A549 (cell line): ENCODE measurements at places on chromosomes 11 and 22. TPM values are rescaled to one million over a fixed set of nuclear protein-coding genes. Genes with fewer than 3 reads are reported as not detected.

DNA sequence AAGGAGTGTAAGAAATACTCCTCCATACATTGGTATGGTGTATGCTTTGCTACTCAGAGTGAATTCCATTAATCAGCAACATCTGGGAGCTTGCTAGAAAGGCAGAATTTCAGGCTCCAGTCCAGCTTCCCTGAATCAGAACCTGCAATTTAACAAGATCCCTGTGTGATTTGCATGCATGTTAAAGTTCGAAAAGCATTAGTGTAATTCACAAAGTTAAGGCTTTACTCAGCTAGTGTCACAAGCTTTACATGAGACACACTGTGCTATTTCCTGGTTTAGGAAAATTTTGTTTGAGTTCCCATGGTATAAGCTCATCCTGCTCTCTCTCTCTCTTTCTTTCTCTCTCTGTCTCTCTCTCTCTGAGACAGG, 37.0 kb upstream of the HEPHL1 start:
- DNase-seq = no peak

Gene OR10A2
- not detected in 3 replicates for polyA plus RNA-seq

DNA sequence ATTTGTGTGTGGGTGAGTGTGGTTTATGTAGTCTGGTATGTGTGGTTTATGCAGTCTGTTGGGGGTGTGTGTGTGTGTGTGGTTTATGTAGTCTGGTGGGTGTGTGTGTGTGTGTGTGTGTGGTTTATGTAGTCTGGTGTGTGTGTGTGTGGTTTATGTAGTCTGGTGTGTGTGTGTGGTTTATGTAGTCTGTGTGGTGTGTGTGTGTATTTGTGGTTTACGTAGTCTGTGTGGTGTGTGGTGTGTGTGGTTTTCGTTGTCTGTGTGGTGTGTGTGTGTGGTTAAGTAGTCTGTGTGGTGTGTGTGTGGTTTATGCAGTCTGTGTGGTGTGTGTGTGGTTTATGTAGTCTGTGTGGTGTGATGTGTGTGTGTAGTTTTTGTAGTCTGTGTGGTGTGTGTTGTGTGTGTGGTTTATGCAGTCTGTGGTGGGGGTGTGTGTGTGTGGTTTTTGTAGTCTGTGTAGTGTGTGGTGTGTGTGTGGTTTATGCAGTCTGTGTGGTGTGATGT, 26.2 kb upstream of the PARVG start:
- no peak for DNase-seq

Gene SYT7
- 0.78 to 1.0 TPM (median 1.0 TPM) in 3 replicates for polyA plus RNA-seq

DNA sequence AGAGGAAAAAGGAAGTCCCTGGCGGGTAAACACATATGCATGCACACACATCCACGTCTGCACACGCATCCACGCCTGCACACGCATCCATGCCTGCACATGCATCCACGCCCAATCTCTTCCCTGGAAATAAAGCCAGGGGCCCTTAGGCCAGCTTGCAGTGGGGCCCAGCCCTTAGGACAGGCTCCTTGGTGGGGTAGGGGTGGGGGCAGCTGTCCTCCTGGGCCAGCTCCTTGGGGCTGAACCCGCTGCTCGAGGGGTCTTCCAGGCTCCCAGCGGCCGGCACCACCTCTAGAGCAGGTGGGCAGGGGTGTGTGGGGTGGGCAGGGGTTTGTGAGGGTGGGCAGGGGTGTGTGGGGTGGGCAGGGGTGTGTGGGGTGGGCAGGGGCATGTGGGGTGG, 1.9 kb downstream of the C11orf21 start:
- no peak for DNase-seq

DNA sequence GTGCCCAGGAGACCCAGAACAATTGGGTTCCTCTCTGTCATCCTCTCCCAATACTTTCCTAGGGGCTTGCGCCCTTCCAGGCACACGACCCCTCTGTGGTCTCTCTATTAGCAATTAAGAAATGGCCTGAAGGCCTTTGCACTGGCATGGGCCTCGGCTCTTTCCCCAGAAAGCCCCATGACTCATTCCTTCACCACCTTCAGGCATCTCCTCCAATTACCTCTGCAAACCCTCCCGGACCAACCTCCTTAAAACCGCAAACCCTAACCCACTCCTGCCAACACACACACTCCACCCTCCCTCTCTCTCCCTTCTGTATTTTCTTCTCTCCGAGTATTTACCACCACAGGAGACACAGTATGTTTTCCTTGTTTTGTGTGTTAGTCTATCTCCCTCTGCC, 36.7 kb downstream of the LARGE1 start:
- DNase-seq = no peak

DNA sequence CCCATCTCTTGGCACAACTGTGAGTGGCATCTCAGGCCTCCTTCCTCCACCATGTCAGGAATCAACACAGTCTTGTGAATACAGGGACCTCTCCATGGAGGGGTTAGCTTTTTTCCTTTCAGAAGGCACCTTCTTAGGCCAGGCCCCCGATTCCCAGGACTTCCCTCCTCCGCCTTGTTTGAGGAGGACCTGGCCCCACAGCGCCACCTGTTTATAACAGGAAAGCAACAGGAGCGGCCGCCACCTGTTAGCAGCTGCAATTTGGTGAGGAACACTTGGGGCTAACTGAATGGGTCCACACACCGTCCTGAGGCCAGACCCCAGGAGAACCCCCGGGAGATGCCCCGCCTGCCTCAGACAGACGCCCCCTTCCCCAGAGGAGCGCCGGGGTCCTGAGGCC, 3.8 kb upstream of the PKP3 start:
- no peak for DNase-seq

Gene MGAT3
- polyA plus RNA-seq = 0.64 to 0.84 TPM (median 0.70 TPM) in 3 replicates

- DNase-seq = no peak
Observed at GRCh38 chr11:120208001-120208441, 2.8 kb upstream of the OAF start.

DNA sequence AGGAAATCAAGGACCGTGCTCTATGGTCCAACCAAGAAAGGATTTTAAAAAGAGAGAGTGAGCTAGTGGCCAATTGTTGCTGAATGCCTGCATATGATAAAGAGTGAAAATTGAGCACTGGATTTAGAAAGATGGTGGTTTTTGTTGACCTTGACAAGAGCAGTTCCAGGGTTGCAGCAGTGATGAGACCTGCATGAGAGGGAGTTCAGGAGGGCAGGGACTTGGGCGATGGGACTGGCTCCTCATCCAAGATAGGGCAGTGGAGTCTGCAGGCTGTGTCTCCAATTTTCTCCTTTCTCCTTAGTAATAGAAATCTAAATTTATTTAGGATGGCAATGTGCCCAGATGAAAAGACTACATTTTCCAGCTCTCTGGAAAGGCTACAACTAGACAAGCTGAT, 94.0 kb upstream of the B3GAT1 start:
- no peak for DNase-seq

Gene MADD
- 22.4 to 25.2 TPM (median 24.0 TPM) in 3 replicates for polyA plus RNA-seq

DNA sequence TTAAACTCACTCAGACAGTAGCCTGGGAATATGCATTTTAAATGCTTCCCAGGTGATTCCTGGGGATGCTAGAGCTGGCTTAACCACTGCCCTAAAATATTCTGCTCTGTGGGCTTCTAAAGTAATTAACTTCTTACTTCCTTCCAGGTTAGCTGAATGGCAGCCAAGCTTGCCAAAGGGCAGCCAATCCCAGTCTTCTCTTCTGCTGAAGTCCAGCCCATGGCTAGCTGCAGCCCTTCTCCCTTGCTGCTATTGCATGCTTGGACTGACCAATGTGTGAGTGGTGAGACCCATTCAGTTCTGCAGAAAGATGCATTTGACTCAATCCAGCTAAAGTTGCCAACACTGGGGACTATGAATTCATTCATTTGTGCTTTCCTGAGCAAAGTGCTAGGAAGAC, 411.9 kb downstream of the SOX6 start:
- no peak for DNase-seq

- no peak for DNase-seq
Observed at GRCh38 chr22:37302674-37303555, 20.6 kb downstream of the CYTH4 start.

Gene NELL1
- not detected in 3 replicates for polyA plus RNA-seq

DNA sequence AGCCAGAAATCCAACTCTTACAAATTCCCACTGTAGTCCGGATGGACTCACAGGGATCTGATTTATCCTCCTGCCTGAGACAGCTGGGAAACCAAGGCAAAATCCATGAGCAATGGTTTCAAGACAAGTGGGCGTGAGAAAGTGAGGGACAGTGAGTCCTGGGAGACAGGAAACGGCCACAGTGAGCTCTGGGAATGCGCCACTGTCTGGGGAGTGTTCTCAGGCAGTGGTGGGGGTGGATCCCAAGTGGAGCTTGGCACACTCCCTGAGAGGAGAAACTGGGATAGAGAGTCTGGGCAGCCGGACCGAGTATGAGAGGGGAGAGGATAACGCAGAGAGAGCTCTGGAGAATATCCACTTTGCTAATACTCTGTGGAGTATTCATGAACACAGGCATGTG, 9.8 kb downstream of the IL17REL start:
- DNase-seq = no peak

DNA sequence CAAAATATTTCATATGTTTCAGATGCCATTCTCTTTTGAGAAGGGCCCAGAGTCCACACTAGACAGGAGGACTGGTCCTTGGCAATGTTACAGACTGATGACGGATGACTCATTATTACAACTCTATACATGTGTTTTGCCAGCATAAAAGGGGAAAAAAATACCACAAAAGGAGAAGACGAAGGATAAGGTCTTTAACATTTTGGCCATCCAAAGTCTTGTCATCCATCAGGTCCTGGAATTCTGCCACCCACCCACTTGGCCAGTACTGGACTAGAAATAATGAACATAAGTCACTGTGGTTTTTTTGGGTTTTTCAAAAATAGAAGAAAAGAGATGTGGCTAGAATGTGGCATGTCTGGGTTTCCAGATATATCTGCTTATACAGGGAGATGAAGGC, 57.7 kb upstream of the BDNF start:
- DNase-seq = no peak

DNA sequence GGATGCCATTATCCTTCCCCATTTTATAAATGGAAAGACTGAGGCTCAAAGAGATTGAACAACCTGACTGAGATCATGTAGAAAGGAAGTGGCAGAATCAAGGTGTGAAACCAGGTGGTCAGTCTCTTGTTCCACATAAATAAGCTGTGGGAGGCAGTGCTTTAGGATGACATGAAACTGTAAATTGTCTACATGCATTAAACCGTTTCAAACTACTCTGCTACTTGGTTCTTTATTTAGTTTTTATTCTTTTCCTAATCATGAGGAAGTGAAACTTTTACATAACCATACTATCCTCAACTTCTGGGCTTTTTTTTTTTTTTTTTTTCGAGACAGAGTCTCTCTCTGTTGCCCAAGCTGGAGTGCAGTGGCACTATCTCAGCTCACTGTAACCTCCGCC, 34.9 kb downstream of the CADM1 start:
- DNase-seq = no peak

Gene OR2D2
- polyA plus RNA-seq = not detected in 3 replicates

Gene ACTN3
- polyA plus RNA-seq = not detected in 3 replicates

Gene RFPL1
- not detected in 3 replicates for polyA plus RNA-seq

Gene NNMT
- polyA plus RNA-seq = 295 to 421 TPM (median 390 TPM) in 3 replicates

GRCh38 chr11:61567286-61568061, 13.4 kb downstream of the SYT7 start:
- DNase-seq = peak; percentile 87

Gene IGSF22
- polyA plus RNA-seq = 0.03 TPM in 2 of 3 replicates, not detected in the other

DNA sequence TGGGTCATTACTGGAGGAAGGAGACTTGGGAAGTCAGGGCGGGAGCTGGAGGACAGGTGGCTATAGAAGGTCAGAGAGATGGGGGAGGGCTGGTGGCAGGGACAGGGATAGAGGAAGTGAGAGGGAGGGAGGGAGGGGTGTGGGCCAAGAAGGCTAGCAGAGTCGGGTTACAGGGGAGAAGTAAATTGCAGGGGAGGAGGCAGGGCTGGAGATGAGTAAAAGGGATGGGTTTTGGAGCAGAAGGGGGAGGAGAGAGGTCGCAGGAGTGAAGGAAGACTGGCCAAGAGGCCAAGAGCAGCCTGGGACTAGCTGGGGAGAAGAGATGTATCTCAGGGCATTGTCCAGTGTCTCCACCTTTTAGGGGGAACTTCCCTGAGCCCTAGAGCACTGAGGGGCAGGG, 33.0 kb downstream of the LRRC10B start:
- peak; percentile 36 for DNase-seq

- DNase-seq = no peak
Observed at GRCh38 chr11:107707807-107708206, 4.0 kb downstream of the SLN start.

GRCh38 chr11:79440571-79441460, at the start of gene TENM4:
Gene TENM4 (minus strand): TSS chr11:79441030. CDS start chr11:79069944, 371,086 bp downstream.
- no peak for DNase-seq

DNA sequence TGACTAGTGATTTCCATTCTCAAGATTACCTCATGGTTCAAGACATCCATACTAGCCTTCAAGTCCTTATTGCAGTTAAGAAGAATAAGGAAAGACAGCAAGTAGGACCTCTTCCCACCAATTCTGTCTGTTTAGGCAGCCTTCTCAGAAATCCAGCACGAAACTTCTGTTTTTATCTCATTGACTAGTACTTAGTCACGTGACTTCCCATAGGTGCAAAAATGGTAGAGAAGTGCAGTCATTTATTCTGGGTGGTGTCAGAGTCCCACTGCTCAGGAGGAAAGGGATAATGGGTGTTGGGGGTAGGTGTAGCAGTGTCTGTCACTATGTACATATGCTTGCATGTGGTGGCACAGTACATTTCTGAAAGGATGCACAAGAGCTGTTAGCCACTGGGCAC, 57.7 kb upstream of the SORL1-AS1 start:
- no peak for DNase-seq

DNA sequence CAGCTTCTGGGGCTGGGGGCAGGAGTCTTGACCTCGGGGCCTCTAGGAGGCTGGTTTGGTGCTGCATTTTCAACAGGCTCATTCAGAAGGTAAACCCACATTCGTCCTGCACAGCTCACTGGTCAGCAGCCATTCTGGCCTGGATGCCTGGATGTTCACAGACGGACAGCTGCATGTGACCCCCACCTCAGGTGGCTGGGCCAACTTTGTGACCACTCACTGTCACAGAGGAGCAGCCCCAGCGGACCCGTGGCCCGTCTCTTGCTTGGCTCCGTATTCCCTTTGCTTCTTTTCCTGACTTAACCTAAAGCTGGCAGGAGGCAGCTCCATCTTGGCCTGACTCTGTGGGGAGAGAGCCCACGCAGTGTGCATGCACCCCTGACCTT, 8.2 kb downstream of the DGCR8 start:
- DNase-seq = no peak

GRCh38 chr22:49295465-49295743, 532.3 kb downstream of the BRD1 start:
- no peak for DNase-seq

Gene GSTT2
- polyA plus RNA-seq = 0.13 to 0.17 TPM (median 0.14 TPM) in 3 replicates

DNA sequence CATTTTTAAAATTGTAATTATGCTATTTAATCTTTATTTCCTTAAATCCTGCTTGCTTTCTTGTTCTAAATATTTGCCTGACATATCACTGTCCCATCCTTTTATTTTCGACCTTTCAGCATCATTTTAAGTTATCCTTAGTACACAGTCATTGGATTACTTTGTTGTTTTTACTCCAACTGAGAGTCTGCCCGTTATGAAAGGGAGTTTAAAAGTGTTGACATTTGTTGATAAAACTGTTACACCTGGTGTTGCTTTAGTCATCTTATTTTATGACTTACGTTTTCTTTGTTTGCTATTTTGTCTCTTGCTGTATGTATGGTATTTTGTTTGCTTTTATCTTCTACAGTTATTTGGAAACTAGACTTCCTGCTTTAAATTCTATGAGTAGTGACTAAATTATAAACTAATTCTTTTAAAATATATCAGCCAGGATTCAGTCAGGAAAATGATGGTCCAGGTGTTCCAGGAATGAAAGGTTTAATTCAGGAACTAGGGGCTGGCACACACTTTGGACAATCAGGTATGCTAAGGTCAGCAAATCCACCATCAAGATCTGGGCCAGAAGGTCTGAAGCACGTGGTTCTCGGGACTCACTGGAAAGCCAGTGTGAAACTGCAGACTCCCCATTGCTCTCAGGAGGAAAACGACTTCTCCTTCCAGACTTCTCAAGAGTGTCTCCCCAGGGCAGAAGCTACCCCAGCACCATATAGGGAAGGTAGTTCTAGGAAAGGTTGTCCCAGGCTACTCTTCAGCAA, 86.0 kb downstream of the RASSF10 start:
- no peak for DNase-seq
